Retina (tissue), 1 donor: ENCODE measurements at places on chromosomes 5 and 9.
A peak's percentile ranks its signal among the peaks of the same experiment; 100 is the strongest.

- no peak for DNase-seq
These were observed 28.4 kb downstream of the QRFP start for GRCh38 chr9:130868230-130868629.

- peak; percentile 14 for DNase-seq
These were observed 84.1 kb downstream of the KIAA1958 start for GRCh38 chr9:112570671-112571167.

DNA sequence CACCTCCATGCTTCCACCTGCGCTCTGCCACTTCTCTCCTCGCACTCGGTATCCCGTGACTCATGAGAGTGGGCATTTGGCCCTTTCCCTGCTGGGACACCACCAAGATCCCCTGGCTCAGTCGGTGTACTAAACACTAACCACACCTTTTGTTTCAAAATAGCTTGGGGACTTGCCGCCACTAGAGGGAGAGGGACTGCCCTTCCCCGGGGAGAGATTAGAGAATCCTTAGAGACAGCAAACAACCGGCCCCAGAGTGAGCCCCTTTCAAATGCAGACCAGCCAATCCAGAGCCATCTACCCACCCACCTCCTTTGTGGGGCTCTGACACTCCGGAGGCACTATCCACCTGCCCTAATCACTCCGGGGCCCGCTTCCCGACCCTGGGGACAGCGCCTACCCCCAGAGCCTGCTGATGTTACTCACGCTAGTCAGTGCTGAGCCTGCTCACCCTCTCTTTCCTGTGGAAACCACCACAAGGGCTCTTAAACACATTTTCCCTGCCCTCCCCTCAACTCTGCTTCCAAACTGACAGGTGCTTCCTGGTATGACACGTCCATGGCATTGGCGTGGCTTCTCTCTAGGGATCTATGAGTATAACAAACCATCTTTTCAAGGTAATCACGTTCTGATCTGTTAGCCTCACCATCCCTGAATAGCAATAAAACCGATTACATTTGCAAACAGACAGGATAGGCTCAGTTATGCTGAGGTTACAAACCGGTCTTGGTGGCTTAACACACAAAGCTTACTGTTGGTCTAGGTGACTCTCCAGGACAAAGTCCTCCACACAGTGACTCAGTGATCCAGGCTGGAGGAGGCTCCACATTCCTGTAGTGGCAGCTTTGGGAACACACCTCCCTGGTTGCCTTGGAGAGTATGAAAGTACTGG is 180.1 kb upstream of the MVB12B start:
- DNase-seq = peak; percentile 46

DNA sequence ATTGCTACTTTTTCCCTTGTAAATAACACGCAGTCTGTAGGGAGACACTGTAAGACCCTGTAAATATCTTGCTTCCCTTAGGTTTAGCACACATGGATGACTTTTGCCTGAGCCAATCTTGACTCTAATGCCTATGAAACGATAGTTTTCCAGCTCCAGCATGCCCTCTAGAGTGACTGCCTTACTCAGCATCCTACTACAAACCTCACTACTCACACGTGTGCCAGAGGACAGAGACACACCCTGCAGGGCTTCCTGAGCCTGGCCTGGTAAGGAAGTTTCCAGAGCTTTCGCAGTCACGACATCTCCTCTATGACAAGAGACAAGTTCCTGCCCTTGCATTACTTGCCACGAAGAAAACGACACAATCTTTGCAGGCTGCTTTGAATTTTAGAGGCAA is 138.1 kb downstream of the ATPSCKMT start:
- DNase-seq = peak; percentile 43

GRCh38 chr9:88835772-88836171 is 155.5 kb upstream of the S1PR3 start:
- DNase-seq = no peak

DNA sequence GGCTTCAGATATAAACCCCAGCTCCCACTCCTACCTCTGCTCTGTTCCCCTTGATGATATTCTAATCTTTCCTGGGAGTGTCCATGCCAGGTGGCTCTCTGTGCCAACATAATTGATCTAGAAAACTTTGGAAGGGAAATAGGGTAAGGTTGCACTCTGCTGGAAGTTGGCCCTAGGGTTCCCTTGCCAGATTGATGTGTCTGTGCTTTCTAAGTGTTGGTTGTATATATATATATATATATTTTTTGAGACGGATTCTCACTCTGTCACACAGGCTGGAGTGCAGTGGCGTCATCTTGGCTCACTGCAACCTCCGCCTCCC is 23.6 kb downstream of the ACTL7B start:
- DNase-seq = no peak

GRCh38 chr5:151496041-151496484 is 48.7 kb downstream of the SLC36A1 start:
- DNase-seq = no peak

GRCh38 chr5:141245250-141245717 is at the start of gene PCDHB15:
TSS of gene PCDHB15 (plus strand) at chr5:141245395. CDS start at chr5:141245579, 184 bp downstream.
- DNase-seq = peak; percentile 44

GRCh38 chr5:60334281-60334713 is 365.7 kb downstream of the DEPDC1B start:
- no peak for DNase-seq

DNA sequence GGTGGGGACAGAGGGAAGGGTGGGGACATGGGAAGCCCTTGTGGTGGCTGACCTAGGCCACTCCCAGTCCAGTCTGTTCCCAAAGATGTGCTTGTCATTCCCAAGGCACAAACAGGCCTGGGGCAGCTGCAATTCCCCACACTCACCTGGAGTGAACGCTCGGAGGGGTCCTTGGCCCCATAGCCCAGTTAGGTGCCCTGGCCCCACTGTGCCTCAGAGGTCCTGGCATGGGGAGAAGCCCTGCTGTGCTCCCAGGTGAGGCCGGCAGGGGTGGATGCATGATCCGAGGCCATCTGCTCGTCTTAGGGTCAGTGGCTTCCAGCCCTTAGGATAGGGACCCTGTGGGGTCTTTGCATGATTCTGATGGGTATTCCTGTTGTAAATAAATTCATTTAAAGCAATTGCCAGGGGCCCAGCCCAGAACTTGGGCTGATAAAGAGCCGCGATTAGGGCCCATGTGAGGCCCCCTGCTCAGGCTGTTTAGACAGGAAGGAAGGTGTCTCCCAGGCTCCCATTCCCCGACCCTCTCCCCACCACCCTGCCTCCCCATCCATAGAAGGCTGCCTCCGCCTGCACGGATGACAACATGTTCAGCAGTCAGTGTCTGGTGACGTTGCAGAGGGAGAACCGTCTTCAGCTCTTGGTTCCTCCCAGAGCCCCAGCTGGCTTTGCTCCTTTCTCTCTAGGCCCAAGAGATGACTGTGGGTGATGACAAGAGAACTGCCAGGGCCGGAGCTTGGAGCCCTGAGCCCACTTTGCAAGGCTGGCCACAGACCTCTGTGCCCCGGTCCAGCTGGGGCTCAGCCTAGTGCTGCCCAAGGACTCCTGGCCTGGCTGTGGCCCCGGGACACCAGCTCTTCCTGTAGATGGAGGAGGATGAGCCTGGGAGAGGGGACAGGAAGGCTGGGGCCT is 28.4 kb upstream of the IRX4 start:
- DNase-seq = no peak

- DNase-seq = no peak
These were observed 63.1 kb downstream of the CRB2 start for GRCh38 chr9:123419091-123419490.

DNA sequence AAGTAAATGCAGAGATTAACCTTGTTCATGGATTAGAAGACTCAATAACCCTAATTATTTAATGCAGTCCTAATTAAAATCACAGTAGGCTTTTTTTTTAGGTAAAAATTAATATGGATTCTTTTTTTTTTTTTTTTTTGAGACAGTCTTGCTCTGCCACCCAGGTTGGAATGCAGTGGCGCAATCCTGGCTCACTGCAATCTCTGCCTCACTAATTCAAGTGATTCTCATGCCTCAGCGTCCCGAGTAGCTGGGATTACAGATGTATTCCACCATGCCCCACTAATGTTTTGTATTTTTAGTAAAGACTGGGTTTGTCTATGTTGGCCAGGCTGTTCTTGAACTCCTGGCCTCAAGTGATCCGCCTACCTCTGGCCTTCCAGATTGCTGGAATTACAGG is 40.6 kb downstream of the DENND4C start:
- no peak for DNase-seq

- no peak for DNase-seq
These were observed 51.5 kb downstream of the STK32A start for GRCh38 chr5:147286296-147286695.

GRCh38 chr9:136228107-136228875 is 17.3 kb downstream of the QSOX2 start:
- no peak for DNase-seq

- DNase-seq = no peak
These were observed 37.6 kb downstream of the HRH2 start for GRCh38 chr5:175695161-175696126.

GRCh38 chr5:180825768-180826525 is 23.3 kb upstream of the MGAT1 start:
- DNase-seq = no peak

DNA sequence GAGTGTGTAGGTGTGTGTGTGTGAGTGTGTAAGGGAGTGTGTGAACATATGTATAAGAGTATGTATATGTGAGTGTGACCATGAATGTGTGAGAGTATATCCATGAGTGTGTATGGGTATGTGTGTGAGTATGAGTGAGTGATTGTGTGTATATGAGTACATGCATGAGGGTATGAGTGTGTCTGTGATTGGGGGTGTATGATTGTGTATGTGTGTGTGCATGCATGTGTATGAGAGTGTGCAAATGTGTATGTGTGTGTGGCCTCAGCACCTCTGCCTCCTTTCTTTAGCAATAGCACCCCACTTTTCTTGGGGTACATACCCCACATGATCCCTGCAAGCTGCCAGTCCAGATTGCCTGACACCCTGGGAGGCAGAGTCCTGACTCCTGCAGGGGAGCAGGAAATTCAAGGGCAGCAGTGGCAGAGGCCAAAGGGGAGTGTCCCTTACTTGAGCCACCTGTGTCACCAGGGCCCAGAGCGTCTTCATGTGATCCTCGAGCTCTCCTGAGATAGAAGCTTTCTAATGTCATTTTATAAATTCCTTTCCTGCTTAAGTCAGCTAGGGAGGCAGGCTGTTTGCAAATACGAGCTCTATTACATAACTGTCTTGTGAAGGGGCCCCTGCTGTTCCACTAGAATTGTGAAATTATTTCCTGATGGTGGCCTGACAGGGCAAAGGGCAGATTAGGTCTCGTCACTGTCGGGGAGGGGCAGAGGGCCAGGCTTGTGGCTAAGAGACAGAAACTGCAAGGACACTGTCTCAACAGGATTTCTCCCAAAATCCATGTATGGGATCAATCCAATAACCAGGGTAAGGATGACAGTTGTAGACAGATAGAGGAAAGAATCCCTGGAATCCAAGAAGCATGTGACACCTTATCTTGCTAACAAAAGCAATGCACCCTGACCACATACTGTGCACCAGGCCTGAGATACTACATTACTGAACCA is 389.1 kb downstream of the GADD45G start:
- DNase-seq = peak; percentile 36

DNA sequence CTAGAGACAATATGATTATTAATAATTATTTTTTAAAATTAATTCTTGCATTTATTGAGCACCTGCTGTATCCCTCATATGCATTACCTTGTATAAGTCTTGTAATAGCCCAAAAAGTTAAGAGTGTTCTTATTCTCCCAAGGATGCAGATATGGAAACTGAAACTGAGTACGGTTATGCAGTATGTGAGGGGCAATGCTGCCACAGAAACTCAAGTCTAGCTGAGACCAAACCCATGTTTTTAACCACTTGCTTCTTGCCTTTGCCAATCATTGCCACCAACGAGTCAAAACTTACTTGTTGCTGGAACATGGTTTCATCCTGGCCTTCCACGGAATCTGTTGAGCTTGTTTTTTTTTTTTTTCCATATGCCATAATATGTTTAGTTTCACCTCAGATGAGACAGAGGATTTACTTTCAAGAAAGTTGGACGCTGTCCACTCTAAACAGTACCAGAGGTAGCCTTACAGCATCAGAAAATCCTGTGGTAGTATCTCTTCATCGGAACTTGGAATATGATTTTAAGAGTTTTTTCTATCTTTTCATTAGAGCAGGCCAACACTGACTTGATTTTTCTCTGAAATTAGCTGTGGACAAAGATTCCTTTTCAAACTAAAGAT is 27.9 kb downstream of the DOCK8 start:
- DNase-seq = no peak

GRCh38 chr9:125626187-125626586 is 80.8 kb downstream of the MAPKAP1 start:
- no peak for DNase-seq

GRCh38 chr9:26786564-26786963 is 106.0 kb downstream of the CAAP1 start:
- DNase-seq = no peak

DNA sequence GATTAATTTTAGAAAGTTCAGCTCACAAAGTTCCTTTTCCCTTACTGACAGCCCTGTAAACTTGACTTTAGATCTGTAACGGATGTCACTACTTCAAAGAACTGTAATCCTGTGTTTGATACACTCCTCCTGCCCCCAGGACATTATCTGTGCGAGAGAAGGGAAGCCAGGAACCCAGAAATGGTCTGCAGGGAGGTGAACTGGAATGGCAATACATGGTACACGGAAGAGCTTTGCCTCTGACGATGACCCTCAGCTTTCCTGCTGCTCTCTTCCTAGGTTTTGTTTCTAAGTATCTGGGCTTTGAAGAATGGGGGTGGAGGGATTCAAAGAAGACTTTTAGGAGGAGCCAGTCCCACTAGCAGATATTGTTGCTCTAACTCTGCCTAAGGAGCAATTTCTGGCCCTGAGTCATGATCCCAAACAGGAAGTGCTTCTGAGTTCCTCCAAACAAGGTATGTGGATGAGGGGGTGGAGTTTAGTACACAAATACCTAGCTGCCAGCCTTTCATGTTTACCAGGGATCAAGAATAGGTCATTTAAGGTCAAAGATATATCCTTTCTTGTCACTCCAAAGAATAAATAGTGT is 43.4 kb upstream of the TMC1 start:
- DNase-seq = no peak

DNA sequence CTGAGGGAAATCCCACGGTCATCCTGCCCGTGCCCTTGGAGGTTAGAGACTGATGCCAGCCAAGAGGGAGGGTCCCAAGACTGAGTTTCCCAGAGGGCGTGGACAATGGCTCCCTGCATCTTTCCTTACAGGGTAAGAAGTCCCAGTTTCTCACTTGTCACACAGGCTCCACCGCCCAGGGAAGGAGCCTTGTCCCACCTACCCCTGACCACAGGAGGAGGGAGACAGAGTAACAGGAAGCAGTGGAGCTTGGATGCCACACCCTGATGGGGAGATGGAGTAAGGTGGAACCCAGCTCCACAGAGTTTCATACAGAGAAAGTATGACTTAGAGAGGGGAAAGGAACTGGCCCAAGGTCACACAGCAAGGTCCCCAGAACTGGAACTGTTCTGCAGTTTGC is 9.4 kb upstream of the CD74 start:
- no peak for DNase-seq

DNA sequence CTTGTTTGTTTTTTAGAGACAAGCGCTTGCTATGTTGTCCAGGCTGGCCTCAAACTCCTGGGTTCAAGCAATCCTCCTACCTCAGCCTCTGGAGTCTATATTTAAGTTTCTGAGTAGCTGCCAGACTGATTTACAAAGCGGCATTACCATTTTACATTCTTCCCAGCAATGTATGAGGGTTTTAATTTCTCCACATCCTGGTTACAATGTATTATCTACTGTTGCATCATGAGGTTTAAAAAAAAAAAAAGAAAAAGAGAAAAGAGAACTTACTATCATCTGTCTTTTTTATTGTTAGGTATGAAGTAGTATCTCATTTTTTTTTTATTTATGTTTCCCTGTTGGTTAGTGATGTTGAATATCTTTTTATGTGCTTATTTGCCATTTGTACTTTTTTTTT is 18.9 kb upstream of the CLINT1 start:
- no peak for DNase-seq
